ENCODE measurements at places on chromosomes 3 and 15.
A peak's percentile ranks its signal among the peaks of the same experiment; 100 is the strongest.

GRCh38 chr15:40960925-40961324 lies 7.7 kb downstream of the CHAC1 start:
- peaks cover 6% of the 10 kb centered on the region for H3K4me1 ChIP-seq
- peaks cover under 1% of the 10 kb centered on the region for H3K36me3 ChIP-seq
- H3K27me3 ChIP-seq = no peaks in the 10 kb centered on the region

GRCh38 chr3:5035692-5036391 lies 56.6 kb downstream of the BHLHE40 start:
- no peaks in the 10 kb centered on the region for H3K36me3 ChIP-seq
- H3K27ac ChIP-seq = no peak overlapping the region
- peaks cover 2% of the 10 kb centered on the region for H3K4me1 ChIP-seq
- no peaks in the 10 kb centered on the region for H3K27me3 ChIP-seq
- no peak for DNase-seq

DNA sequence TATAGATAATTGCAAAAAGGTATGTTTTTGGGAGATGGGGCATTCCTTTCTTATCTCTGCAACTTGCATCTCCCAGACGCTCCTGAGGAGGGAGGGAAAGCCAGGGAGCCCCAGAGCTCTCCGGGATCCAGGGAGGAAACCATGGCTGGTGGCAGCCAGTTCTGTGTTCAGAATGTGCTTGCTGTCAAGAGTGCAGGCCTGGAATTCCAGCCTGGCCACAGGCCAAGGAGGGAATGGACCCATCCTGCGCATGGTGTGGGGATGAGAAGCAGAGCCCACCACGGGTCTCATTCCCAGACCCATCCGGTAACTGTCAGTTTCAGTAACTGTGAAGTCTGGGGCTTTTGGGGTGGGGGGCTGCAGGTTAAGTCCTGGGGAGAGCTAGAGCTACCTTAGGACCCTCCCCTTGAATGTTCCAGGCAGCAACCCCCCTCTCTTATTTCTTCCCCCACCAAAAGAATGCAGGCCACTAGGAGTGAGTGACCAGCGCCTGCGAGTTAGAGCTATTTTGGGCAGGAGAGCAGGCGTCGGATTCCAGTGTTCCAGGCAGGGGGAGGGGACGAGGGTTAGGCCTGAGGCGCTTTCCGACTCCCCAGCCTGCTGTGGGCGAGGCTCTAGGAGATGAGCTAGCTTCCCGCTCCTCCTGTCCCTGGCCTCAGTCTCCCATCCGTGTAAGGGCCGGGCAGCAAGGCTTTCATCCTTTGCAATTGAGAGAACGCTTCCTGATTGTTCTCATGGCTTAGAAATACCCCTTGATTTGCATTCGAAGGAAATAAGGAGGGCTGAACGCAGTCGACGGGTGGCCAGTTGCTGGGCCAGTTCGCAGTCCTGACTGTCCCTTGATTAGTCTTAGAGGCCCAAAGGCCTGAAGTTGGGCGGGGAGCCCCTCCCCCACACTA lies 781 bp upstream of the DAG1 start:
- no peaks in the 10 kb centered on the region for H3K27me3 ChIP-seq
- peaks cover 33% of the 10 kb centered on the region for H3K4me1 ChIP-seq
- no peaks in the 10 kb centered on the region for H3K36me3 ChIP-seq
- H3K4me3 ChIP-seq = peak overlapping the region; percentile 82
- DNase-seq = peak; percentile 76

GRCh38 chr3:89278302-89279025 lies 171.0 kb downstream of the EPHA3 start:
- no peaks in the 10 kb centered on the region for H3K36me3 ChIP-seq
- H3K27me3 ChIP-seq = peaks cover 1% of the 10 kb centered on the region
- H3K27ac ChIP-seq = no peak overlapping the region
- no peak for DNase-seq
- no peaks in the 10 kb centered on the region for H3K4me1 ChIP-seq

- H3K27ac ChIP-seq = no peak overlapping the region
- no peaks in the 10 kb centered on the region for H3K27me3 ChIP-seq
- H3K4me1 ChIP-seq = no peaks in the 10 kb centered on the region
- H3K4me3 ChIP-seq = no peak overlapping the region
Observed at GRCh38 chr3:81436182-81436581, 325.3 kb downstream of the GBE1 start.

- peaks cover 2% of the 10 kb centered on the region for H3K4me1 ChIP-seq
- no peak for DNase-seq
- H3K27ac ChIP-seq = no peak overlapping the region
- H3K36me3 ChIP-seq = peaks cover 3% of the 10 kb centered on the region
- H3K27me3 ChIP-seq = peaks cover 46% of the 10 kb centered on the region
Observed at GRCh38 chr3:51953445-51953844, 1.7 kb upstream of the GPR62 start.

GRCh38 chr3:190706582-190706981 lies 155.9 kb downstream of the GMNC start:
- peaks cover 38% of the 10 kb centered on the region for H3K4me1 ChIP-seq
- H3K27ac ChIP-seq = no peak overlapping the region
- DNase-seq = no peak
- no peak overlapping the region for H3K4me3 ChIP-seq

GRCh38 chr3:99638167-99638948 lies at the start of gene COL8A1:
Gene COL8A1, plus strand, starts transcription at chr3:99638594. Its CDS starts 152,089 bp downstream, at chr3:99790683.
- H3K4me1 ChIP-seq = peaks cover 18% of the 10 kb centered on the region
- H3K27ac ChIP-seq = no peak within 1 kb of the TSS
- H3K4me3 ChIP-seq = peak within 1 kb of the TSS; percentile 68
- H3K27me3 ChIP-seq = peaks cover 82% of the 10 kb centered on the region
- H3K36me3 ChIP-seq = no peaks in the 10 kb centered on the region

- no peak overlapping the region for H3K4me3 ChIP-seq
- H3K27ac ChIP-seq = peak overlapping the region; percentile 53
- H3K27me3 ChIP-seq = no peaks in the 10 kb centered on the region
- DNase-seq = no peak
Observed at GRCh38 chr15:70387993-70388392, 290.3 kb upstream of the TLE3 start.

GRCh38 chr15:72281713-72282112 lies 9.4 kb upstream of the PARP6 start:
- no peak overlapping the region for H3K27ac ChIP-seq
- H3K4me3 ChIP-seq = no peak overlapping the region
- peaks cover 29% of the 10 kb centered on the region for H3K27me3 ChIP-seq
- no peaks in the 10 kb centered on the region for H3K36me3 ChIP-seq
- no peak for DNase-seq

DNA sequence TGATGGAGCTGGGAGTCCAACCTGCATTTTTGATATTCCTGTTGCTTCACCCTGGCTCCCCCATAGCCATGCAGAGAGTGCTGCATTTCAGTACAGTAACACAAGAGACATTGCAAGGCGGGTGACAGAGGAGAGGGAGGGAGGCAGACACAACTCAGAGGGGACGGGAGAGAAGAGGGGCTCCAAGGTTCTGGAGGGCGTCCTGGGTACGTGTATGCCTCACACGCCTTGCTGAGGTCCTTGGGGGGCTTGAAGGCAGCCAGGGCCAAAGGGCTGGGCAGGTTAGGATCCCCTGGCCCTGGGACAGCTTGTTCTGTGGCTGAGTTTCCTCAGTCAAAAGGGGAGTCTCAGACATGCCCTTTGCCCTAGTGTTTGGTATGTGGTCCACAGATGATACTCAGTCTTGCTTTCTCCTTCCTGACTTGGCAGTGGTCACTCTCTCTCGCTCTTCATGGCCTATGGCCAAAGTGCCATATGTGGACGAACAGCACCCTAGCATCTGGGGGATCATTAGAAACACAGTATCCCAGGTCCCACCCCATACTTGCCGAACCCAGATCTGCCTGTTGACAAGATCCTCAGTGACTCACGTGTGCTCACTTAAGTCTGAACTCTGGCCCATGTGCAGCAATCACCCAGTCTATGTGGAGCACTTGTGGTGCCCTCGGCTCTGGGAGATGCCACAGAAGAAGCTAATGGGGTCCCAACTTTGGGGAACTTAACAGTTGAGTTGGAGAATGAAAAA lies 52.9 kb downstream of the FGD5 start:
- H3K4me1 ChIP-seq = peaks cover 2% of the 10 kb centered on the region
- no peak overlapping the region for H3K4me3 ChIP-seq
- DNase-seq = no peak
- H3K27ac ChIP-seq = no peak overlapping the region

DNA sequence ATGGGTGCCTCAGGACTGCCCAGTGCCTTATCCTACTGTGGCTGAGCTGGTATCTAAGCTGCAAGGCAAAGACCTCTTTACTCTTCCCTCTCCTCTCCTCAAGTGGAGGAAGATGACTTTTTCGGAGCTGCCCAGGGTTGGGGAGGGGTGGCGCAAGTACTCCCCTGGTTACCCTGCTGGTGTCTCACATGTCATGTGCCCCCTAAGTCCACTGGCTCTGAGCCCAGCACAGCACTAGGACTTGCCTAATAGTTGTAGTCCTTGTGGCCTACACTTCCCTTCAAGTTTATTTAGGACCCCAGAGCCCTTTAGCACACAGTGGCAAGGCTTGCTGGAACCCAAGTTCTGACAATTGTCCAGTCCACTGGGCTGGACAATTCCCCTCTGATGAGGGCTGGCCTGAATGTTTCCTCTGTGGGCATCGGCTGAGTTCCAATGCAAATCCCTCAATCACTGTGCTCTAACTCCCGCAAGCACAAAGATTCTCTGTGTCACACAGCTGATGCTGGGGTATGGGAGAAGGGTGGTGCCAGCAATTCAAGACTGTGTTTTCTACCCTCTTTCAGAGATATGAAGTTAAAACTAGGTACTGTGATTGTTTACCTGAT lies 60.4 kb downstream of the UQCC5 start:
- H3K27me3 ChIP-seq = no peaks in the 10 kb centered on the region
- peaks cover 11% of the 10 kb centered on the region for H3K4me1 ChIP-seq
- H3K36me3 ChIP-seq = peaks cover 74% of the 10 kb centered on the region
- H3K27ac ChIP-seq = no peak overlapping the region

GRCh38 chr15:73826711-73827251 lies 46.6 kb upstream of the TBC1D21 start:
- no peak overlapping the region for H3K4me3 ChIP-seq
- peaks cover 47% of the 10 kb centered on the region for H3K27me3 ChIP-seq
- no peak for DNase-seq
- H3K4me1 ChIP-seq = no peaks in the 10 kb centered on the region
- H3K36me3 ChIP-seq = no peaks in the 10 kb centered on the region

GRCh38 chr3:37607604-37608003 lies 254.1 kb upstream of the CTDSPL start:
- no peak overlapping the region for H3K4me3 ChIP-seq
- no peaks in the 10 kb centered on the region for H3K36me3 ChIP-seq
- H3K27me3 ChIP-seq = no peaks in the 10 kb centered on the region
- H3K4me1 ChIP-seq = peaks cover 23% of the 10 kb centered on the region

DNA sequence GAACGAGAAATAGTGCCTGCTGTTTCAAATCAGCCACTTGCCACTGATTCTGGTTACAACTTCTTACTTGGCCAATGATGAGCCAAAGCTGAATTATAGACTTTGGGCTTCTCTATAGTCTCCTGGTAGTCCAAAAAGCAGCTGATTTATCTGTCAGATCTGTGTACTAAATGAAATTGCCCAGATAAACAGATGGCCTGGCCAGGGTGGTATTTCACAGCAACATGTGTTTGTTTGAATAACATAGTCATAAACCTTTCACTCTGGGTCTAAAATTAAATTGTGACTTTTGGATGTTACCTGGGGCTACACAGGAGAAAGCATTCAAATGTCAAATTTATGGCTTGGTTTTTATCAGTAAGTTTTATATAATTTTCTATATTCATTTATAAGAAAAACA lies 147.0 kb downstream of the NECTIN3 start:
- H3K4me1 ChIP-seq = no peaks in the 10 kb centered on the region
- no peak overlapping the region for H3K4me3 ChIP-seq
- DNase-seq = no peak
- H3K27ac ChIP-seq = no peak overlapping the region

GRCh38 chr15:58526647-58527192 lies 94.9 kb downstream of the LIPC start:
- H3K27ac ChIP-seq = no peak overlapping the region
- H3K36me3 ChIP-seq = no peaks in the 10 kb centered on the region
- peaks cover 27% of the 10 kb centered on the region for H3K4me1 ChIP-seq
- H3K4me3 ChIP-seq = no peak overlapping the region
- DNase-seq = no peak

DNA sequence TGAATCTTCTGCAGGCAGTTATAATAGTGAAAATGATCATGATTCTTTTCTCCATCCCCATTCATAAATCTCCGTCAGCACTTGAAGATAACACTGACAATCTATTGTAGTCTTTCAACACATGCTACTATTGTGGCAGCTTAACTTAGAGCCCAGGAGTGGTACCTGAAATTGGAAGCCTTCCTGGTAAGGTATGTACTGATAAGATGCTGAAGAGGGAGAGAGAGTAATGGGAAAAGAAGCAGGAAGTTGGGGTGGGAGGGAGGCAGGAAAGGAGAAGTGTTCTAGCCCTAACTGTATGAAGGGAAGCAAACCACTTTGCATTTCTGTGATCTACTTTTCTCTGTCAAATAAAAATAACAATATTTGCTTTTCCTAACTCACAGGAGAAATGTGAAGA lies 197.4 kb upstream of the RORA start:
- peaks cover 5% of the 10 kb centered on the region for H3K4me1 ChIP-seq
- no peak overlapping the region for H3K4me3 ChIP-seq
- H3K27me3 ChIP-seq = peaks cover 6% of the 10 kb centered on the region
- no peak for DNase-seq
- no peaks in the 10 kb centered on the region for H3K36me3 ChIP-seq

DNA sequence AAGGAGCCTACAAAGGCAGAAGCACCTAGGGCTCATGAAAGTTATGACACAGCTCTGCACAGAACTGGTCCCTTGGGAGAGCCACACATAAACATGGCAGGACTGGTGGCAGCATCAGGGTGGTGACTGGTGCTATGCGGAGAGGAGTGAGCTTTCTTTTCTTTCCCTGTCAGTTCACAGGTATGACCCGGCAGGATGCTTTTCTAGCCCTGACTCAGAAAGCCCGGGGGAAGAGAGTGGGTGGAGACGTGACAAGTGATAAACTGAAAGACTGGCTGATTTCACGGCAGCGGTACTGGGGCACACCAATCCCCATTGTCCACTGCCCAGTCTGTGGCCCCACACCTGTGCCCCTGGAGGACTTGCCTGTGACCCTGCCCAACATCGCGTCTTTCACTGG lies 103.0 kb downstream of the LARS2 start:
- H3K36me3 ChIP-seq = peaks cover 27% of the 10 kb centered on the region
- H3K27me3 ChIP-seq = no peaks in the 10 kb centered on the region
- no peaks in the 10 kb centered on the region for H3K4me1 ChIP-seq
- H3K4me3 ChIP-seq = no peak overlapping the region

DNA sequence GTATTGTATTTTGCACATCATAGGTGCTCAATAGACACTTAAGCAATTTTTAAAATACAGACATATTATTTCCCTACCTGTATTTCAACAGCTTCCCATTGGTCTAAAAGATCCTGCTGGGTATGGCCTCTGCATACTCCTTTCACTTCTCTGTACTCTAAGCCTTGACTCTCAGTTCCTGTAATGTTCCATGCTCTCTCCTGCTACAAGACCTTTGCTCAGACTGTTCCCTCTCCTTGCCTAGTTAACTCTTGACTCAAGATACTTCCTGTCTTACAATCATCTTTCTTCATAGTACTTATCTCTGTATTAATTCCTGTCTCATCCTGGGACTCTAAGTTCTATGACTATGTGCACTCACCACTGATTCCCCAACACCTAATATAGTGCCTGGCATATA lies 1.7 kb downstream of the SCN11A start:
- no peak overlapping the region for H3K27ac ChIP-seq
- no peak for DNase-seq
- no peak overlapping the region for H3K4me3 ChIP-seq
- H3K27me3 ChIP-seq = peaks cover 14% of the 10 kb centered on the region
- no peaks in the 10 kb centered on the region for H3K36me3 ChIP-seq

GRCh38 chr3:72319194-72320094 lies 528.8 kb downstream of the SHQ1 start:
- peaks cover 18% of the 10 kb centered on the region for H3K4me1 ChIP-seq
- no peak for DNase-seq
- H3K36me3 ChIP-seq = no peaks in the 10 kb centered on the region
- peaks cover 4% of the 10 kb centered on the region for H3K27me3 ChIP-seq
- no peak overlapping the region for H3K27ac ChIP-seq

- no peaks in the 10 kb centered on the region for H3K27me3 ChIP-seq
- H3K4me1 ChIP-seq = peaks cover 66% of the 10 kb centered on the region
- peak overlapping the region; percentile 97 for H3K27ac ChIP-seq
- no peak for DNase-seq
- H3K4me3 ChIP-seq = peak overlapping the region; percentile 87
Observed at GRCh38 chr3:170359178-170359704, 1.7 kb downstream of the SKIL start.
